ENCODE measurements at places on chromosomes 3 and 15. TPM values are rescaled to one million over a fixed set of nuclear protein-coding genes. Genes with fewer than 3 reads are reported as not detected.

TIMP4 gene
- polyA plus RNA-seq, result not detected

DNA sequence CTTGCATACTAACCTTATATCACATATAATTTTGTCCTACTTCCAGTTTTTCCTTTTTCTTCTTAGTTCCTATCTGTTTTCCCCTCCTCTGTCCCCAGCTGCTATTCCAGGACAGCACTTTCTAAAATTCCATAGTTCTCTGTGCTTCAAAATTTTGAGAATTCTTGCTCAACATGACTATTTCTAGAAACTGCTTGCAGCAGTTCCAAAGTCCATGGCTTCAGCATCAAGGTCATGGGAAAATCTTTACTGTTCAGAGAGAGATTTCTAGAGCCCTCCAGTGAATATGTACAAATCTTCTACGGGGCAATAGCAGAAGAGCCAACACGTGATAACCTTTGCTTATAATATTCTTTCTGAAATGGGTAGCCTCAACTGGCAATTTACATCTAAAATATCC lies 76.1 kb upstream of the PHLDB2 start:
- no peak for DNase-seq

GRCh38 chr15:53535886-53536285 lies 223.6 kb downstream of the WDR72 start:
- DNase-seq, result no peak

DNA sequence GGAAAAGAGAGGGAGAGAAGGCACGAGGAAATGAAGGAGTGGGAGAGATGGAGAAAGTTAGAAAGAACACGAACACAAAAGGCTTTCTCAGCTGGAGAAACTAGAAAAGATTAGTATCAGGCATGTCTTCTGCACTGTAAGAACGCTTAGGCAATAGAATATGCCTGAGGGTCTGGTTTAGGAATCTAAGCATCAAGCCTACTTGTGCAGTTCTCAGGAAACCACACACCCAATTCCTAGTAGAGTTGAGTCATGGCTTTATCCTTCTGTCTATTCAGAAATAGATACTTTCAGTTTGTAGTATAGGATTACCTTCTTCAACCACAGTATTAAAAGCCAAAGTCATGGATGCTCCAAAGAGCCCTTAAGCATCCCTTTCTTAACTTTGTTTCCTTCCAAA lies 969.4 kb downstream of the NTRK3 start:
- no peak for DNase-seq

- no peak for DNase-seq
Measured at GRCh38 chr3:116445990-116446389, 703 bp upstream of the LSAMP start.

- no peak for DNase-seq
Measured at GRCh38 chr3:9810846-9811245, 784 bp downstream of the TTLL3 start.

- no peak for DNase-seq
Measured at GRCh38 chr3:101813817-101814440, 34.9 kb downstream of the NXPE3 start.

HIGD2B gene
- polyA plus RNA-seq, result not detected

DNA sequence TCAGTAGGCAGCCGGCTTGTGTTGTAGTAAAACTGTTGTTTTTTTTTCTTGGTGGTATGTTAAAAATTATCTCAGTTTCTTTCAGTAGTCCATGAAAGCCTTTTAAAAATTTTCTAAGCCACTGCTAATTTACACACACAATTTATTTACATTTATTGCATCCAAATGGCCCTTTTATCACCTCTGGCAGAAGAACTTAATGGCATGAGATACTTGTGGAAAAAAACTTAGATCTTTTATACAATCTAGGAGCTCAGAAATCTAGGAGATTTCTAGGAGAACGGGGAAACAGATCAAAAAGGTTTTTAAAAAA lies 1.4 kb downstream of the PPP2R3A start:
- DNase-seq, result no peak

TGM4 gene
- not detected for polyA plus RNA-seq

- no peak for DNase-seq
Measured at GRCh38 chr3:141412936-141413354, 44.6 kb downstream of the ZBTB38 start.

MINAR1 gene
- polyA plus RNA-seq, result not detected

DNA sequence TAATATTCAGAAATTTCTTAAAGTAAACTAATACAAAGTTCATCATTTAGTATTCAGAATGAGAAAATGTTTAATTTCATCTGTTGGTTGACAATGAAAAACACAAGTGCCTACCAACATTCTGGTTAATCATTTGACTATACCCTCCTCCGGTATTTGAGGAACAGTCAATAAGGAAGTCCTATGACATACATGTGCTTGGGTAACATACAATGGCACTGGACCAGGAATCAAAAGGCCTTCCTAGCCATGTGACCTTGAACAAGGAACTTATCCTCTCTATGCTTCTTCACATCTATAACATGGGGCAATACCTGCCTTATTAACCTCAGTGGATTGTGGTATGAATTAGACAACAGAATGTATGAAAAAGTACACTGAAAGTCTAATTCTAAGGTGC lies 65.8 kb downstream of the ZNF280D start:
- DNase-seq, result no peak

DNA sequence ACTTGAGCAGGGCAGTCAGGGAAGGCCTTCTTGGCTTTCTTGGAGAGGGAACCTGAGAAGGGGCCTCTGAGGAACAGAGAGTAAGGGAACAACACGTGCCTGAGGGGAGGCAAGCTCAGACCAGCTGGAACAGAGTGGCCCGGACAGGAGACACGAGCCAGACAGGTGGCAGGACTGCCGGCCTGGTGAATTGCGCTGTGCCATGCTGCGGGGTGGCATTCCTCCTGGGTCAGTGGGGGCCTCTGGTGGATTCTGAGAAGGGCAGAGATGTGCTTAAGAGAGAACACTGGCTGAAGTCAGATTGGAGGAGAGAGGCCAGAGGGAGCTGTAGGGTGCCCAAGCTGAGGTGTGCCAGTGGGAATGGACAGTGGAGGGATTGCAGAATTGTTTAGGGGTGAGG lies 4.9 kb downstream of the CHAC1 start:
- DNase-seq, result no peak

FAM107A gene
- polyA plus RNA-seq, result not detected

ZKSCAN7 gene
- polyA plus RNA-seq, result 2.5 TPM

DNA sequence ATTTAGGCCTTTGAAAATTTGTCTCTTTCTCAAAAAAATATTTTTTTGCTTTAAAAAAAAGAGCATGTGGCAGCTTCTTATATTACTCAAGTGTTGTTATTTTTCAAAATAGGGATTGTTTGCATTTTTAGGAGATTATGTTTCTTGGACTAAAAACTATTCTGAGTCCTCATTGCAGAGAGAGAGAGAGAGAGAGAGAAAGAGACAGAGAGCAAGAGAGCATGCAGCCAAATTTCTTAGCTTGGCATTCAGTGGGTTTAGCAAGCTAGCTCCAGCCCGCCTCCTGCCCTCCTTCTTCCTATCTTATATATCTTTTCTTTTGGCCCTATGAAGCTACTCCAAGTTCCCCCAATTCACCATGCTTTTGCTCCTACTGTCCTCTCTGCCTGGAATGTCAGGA lies 55.7 kb downstream of the CEMIP start:
- no peak for DNase-seq

GRCh38 chr15:40558952-40559742 lies 5.7 kb downstream of the CCDC32 start:
- DNase-seq, result no peak

DNA sequence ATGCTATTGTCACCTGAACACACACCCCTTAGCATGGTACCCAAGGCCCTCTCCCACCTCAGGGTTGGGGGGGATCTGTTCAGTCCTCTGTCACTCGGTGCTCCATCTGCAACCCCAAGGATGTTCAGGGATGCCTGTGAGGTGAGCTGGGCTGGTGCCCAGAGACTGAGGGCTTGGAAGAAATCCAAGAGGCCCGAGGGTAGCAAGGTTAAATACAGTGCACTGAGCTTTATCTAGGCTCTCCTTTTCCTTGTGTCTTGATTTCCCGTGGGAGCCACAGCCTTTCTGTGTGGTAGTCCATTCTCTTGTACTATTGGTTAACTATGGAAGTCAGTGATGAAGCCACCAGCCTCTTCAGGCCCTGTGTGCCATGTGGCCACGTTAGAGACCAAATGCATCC lies 18.7 kb upstream of the WNT5A start:
- DNase-seq, result no peak

GRCh38 chr3:27561576-27561975 lies 77.4 kb upstream of the SLC4A7 start:
- no peak for DNase-seq

CCNB2 gene
- polyA plus RNA-seq, result 171 TPM

- DNase-seq, result no peak
Measured at GRCh38 chr15:41730543-41730942, 43.7 kb upstream of the MAPKBP1 start.

GRCh38 chr3:31833391-31834190 lies 147.5 kb downstream of the OSBPL10 start:
- DNase-seq, result no peak

P2RY13 gene
- polyA plus RNA-seq, result not detected

GRCh38 chr3:186588632-186589031 lies 18.1 kb downstream of the DNAJB11 start:
- no peak for DNase-seq

DNA sequence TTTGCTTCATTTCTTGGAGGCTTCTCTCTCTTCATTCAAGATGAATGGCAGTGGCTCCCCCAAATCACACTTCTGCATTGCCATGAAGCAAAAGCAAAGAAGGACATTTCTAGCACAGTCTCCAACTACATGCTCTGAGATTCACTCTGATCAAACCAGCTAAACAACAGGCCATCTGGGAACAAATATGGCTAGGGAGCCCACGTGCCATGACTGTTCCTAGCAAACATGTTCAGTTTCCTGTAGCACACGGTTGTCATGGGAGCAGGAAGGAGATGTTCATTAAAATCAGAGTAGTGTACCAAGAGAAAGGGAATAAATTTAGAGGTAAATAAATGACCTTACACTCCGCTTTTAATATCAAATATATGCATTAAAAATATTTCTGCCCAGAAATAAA lies 327.3 kb downstream of the GBE1 start:
- DNase-seq, result no peak

DNA sequence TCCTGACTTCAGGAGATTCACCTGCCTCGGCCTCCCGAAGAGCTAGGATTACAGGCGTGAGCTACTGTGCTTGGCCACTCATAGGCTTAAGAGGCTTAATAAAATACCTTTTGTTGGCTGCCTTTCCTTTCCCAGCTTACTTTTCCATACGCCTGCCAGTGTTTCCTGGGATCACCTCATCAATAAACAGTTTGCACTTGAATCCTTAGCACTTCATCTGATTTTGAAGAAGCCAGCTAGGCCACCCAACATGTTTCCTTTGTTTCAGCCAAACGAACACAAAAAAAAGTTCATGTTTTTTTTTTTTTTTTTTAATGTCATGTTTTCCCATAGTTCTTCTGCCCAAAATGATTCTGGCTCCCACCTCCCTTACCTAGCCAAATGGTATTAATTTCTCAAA lies 92.3 kb downstream of the RAP2B start:
- no peak for DNase-seq

- DNase-seq, result no peak
Measured at GRCh38 chr15:86322629-86323028, 243.0 kb downstream of the AGBL1 start.

DNA sequence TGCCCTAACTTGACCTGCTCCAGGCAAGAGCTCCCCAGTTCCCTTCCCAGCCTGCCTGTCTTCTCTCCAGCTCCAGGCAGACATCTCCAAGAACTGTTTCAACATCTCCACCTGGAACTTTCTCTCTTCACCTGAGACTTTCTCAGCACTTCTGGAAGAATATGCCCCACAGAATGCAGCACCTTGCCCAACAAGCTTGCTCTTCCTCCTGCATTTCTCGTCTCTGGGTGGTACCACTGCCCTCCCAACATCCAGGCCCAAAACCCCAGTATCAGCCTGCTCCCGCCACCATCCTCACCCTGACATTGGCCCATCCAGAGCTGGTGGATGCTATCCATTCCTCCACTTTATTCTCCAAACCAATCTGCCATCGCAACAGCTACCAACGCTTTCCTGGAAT lies 8.8 kb downstream of the RFTN1 start:
- DNase-seq, result no peak

- DNase-seq, result no peak
Measured at GRCh38 chr3:170621256-170621655, 35.4 kb upstream of the SLC7A14 start.

SERINC4 gene
- not detected for polyA plus RNA-seq

RETNLB gene
- not detected for polyA plus RNA-seq

ACAP2 gene
- polyA plus RNA-seq, result 45.0 TPM

BCHE gene
- 32.9 TPM for polyA plus RNA-seq

SPATA12 gene
- polyA plus RNA-seq, result not detected

- DNase-seq, result no peak
Measured at GRCh38 chr3:58414538-58415197, 19.0 kb downstream of the PDHB start.

GRCh38 chr15:31401282-31401681 lies 74.6 kb downstream of the KLF13 start:
- DNase-seq, result no peak

HCLS1 gene
- 303 TPM for polyA plus RNA-seq

DNA sequence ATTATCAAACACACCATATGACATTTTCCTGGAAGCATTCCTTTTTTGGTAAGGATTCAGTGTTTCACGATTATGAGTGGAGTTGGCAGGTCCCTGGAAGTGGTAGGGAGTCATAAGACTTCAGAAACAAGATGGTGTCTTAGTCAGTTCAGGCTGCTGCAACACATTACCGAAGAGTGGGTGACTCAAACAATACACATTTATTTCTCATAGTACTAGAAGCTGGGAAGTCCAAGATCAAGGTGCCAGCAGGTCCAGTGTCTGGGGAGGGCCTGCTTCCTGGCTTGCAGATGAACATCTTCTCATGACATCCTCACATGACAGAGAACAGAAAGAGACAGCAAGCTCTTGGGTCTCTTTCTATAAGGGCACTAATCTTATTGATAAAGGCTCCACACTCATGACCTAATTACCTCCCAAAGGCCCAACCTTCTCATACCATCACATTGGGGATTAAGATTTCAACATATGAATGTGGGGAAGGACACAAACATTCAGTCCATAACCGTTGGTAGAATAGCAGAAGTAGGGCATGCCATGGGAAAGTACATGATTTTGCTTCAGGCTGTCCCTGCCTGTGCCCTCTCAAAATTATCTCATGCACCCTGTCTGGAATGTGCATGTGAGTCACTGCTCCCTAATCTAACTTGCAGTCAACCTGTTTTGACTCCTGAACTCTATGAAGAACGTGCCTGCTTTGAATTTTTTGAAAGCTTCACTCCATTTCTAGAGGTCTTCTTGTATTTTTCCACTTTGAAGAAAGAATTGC lies 72.5 kb downstream of the GTPBP8 start:
- DNase-seq, result no peak

GRCh38 chr3:188316723-188317070 lies 162.7 kb downstream of the LPP start:
- DNase-seq, result no peak
